GM23338 (cell line): ENCODE measurements at places on chromosomes 1 and 21. TPM values are rescaled to one million over a fixed set of nuclear protein-coding genes. Genes with fewer than 3 reads are reported as not detected.
A peak's percentile ranks its signal among the peaks of the same experiment; 100 is the strongest.

DNA sequence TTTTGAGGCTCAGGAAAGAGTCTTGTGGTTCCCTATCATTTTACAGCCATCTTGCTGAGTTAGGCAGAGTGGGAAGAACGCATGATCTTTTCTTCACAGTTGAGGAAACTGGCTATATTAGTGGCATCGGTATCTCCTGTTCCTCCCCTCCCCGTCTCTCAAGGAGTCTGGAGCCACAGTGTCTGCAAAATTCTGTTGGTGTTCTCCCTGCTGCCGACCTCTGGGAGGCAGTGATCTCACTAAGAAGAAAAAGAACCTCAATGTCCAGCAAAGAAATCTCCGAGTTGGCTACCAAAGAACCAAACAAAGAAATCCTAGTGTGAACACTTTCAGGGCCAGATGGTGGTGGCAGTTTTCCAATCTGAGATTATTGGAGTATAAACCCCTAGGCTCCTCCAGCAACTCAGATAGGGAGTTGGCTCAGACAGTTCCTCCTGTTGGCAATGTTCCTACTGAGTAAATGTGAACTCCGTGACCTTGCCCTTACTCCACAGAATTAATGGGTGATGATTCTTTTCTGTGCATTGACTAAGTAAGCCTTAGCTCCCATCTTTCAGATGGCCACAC, 41.2 kb downstream of the PRAMEF20 start:
- DNase-seq, result no peak

- DNase-seq, result no peak
Observed at GRCh38 chr1:157673008-157673407, 27.6 kb downstream of the FCRL3 start.

- no peak for DNase-seq
Observed at GRCh38 chr1:162599451-162599850, 32.8 kb upstream of the DDR2 start.

DNA sequence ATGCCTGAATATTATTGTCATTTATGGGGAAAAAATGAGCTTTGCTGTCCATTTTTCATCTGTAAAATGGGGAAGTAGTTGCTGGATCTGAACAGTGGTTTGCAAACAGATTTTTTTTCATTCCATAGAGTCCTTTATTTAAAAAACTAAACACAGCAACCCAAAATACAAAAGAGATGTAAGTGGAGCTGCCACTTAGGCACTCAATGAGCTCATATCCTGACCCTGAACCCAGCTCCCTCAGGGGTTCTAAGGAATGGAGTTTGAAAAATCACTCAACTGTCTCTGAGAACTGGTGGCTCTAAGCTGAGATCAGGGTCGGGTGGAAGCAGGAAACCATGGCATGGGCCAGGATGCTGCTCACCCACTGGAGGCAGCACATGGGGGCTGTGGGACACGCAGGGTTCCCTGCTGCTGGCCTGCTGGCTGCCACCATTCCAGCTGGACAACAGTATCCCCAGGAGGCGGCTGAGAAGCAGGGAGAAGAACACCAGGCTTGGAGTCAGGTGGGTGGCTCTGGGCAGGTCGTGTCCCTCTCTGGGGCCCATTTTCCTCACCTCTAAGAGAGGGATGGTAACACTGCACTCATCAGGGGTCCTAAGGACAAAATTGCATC, 9.6 kb upstream of the ECE1 start:
- no peak for DNase-seq

DNA sequence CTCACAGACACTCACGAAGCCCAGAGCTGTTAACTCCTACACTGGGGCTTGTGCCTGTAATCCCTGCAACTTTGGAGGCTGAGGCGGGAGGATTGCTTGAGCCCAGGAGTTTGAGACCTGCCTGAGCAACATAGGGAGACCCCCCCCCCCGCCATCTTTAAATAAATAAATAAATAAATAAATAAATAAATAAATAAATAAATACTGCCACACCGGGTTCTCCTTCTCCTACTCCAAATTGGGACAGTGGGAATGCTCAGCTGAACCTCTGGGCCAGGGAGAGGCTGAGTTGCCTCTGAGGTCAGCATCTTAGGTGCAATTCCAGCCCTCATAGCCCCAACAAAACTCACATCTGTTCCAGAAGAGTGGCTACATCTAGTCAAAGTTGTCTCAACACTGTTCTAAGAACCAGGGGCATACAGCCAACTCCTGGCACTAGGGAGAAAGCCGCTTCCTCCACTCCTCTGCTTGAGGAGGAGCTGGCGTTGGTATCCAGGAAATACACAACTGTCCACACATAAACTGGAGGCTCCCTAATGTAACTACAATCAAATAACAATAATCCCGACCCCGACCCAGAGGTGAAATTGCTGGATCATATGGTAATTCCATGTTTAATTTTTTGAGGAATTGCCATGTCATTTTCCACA, 27.0 kb downstream of the C1orf216 start:
- DNase-seq, result no peak

The ZNF670 gene
- 12.2 and 19.3 TPM in 2 replicates for total RNA-seq

GRCh38 chr1:91476533-91477217, 24.0 kb upstream of the CDC7 start:
- peak; percentile 25 for DNase-seq

DNA sequence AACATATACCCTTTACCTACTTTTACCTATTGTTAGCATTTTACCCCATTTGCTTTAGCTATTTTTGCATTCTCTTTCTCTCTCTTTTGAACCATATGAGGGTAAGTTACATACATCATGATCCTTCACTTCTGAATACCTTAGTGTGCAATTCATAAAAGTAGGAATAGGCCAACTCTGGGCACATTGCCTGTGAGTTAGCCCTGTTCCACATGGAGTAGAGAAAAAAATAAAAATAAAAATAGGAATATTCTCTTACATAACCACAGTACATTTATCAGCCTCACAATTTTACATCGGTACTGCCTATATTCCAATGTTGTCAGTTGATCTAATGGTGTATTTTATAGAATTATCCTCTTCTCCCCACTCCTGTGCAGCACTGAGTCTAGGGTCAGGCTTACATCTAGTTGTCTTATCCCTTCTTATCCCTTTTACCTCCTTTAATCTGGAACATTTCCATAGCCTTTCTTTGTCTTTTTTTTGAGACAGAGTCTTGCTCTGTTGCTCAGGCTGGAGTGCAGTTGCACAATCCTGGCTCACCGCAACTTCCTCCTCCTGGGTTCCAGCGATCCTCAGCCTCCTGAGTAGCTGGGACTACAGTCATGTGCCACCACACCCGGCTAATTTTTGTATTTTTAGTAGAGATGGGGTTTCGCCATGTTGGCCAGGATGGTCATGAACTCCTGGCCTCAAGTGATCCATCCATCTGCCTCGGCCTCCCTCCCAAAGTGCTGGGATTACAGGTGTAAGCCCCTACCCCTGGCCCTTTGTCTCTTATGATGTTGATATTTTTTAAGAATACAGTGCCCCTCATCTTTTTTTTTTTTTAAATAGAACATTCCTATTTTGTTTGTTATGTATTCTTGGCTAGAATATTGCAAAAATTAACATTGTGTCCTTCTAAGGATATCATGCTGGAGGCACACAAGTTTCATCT, 11.1 kb upstream of the SLC30A1 start:
- no peak for DNase-seq

DNA sequence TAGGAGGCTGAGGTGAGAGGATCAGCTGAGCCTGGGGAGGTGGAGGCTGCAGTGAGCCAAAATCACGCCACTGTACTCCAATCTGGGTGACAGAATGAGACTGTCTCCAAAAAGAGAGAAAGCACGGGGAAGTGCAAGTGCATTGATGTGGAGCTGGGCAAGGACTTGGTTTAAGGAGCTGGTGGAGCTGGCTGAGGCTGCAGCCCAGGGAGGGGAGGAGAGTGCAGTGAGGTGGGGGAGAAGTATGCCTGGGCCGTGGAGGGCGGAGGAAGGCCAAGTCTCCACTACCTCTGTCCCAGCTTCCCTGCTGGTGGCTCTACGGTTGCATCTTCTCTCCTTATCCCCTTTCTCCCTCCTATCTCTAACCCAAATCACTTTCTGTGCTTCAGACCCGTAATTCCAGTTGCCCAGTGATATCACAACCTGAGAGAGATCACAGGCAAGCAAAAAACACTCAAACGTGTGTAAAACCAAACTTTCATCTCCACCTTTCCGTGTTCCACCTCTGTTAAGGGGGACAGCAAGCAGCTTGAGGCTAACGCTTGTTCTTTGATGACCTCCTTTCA, 11.1 kb downstream of the TOR3A start:
- DNase-seq, result no peak

- DNase-seq, result no peak
Observed at GRCh38 chr1:99994496-99994895, 24.7 kb downstream of the SLC35A3 start.

GRCh38 chr1:185337246-185337645, 20.2 kb upstream of the IVNS1ABP start:
- no peak for DNase-seq

DNA sequence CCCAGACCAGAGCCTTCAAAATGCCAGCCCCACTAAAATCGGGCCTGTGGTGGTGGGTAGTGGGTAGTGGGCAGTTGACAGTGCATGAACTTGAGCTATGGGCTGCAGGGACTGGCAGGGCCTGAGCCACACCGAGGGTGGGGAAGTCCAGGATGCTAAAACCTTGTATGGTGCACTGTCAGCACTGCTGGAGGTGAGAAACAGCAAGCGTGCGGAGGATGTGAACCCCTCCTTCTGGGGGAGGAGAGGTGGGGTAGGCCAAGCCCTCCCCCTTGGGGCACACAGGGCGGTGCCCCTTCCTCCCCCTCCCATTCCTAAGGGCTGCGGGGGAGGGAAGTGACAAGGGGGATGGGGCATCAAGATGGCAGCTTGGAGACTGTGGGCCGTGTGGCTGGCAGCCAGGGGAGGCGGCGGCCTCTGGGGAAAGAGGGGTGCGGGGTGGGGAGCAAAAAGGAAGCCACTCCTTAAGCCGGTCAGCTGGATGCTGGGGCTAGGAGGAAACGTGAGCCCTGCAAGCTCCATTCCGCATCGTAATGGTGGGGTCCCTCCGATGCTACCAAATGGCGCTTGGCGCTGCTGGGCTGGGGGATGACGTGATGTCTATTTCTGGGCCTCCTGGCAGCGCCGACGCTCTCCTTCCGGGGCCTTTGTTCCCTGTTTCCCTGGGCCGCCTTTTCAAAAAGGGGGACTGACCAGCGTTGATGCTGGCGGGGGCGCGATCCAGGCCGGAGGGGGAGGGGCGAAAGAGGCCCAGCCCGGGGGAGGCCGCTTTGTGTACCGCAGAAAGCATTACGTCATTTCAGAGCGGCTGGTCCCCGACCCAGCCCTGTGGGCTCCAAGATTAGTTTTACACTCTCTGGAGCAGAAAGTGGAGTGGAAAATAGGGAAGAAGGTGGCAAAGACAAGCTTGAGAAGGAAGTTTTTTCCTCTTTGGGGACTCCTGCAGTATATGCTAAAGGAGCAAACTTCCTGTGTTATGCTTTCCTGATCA, 809 bp downstream of the SYT11 start:
- peak; percentile 95 for DNase-seq

The ADGRB2 gene
- total RNA-seq, result 20.9 and 27.8 TPM in 2 replicates

GRCh38 chr1:34547046-34547674, 207.7 kb upstream of the GJB5 start:
- DNase-seq, result peak; percentile 86

The FABP3 gene
- total RNA-seq, result 19.3 and 27.9 TPM in 2 replicates

The IGSF3 gene
- total RNA-seq, result 32.9 and 37.8 TPM in 2 replicates

DNA sequence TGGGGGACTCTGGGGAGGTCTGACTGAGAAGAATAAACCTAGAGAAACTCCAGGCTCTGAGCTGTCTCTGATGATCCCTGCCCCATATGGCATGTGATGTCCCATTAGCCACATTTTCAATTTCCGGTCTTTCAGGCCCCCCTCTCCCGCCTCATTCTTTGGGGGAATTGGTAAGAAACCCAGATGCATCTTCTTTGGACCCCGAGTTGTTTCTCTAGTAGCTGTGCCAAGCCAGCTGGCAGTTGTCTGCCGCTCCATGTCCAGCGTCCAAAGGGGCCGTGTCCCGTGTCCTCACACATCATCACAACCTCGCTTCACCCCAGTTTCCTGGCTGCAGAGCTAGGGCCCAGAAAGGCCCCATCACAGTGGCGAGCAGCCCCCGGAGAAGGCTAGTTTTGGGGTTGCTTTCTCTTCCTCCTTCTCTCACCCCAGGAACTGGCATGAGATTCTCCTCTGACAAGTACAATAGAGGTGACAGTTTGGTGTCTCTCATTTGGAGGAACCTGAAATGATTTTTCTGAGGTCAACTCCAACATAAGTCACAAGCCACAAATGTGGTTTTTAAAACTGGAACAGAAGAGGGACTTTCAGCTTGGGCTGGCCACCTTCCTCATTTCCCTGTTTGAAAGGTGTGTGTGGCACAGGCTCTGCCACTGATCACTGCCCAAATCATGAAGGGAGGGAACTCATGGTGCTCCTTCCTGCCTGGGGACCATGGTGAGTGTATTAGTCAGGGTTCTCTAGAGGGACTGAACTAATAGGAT, 6.4 kb upstream of the GPR157 start:
- no peak for DNase-seq

- no peak for DNase-seq
Observed at GRCh38 chr1:175449306-175449705, 256.7 kb upstream of the KIAA0040 start.

- peak; percentile 56 for DNase-seq
Observed at GRCh38 chr1:41361495-41362356, 492 bp downstream of the FOXO6 start.
